ENCODE measurements at places on chromosomes 7 and 10.

GRCh38 chr7:100396421-100396982, 23.2 kb downstream of the PILRA start:
- no peak for DNase-seq

- DNase-seq: peak; percentile 83
Measured at GRCh38 chr7:47704936-47705335, 123.0 kb upstream of the TNS3 start.

DNA sequence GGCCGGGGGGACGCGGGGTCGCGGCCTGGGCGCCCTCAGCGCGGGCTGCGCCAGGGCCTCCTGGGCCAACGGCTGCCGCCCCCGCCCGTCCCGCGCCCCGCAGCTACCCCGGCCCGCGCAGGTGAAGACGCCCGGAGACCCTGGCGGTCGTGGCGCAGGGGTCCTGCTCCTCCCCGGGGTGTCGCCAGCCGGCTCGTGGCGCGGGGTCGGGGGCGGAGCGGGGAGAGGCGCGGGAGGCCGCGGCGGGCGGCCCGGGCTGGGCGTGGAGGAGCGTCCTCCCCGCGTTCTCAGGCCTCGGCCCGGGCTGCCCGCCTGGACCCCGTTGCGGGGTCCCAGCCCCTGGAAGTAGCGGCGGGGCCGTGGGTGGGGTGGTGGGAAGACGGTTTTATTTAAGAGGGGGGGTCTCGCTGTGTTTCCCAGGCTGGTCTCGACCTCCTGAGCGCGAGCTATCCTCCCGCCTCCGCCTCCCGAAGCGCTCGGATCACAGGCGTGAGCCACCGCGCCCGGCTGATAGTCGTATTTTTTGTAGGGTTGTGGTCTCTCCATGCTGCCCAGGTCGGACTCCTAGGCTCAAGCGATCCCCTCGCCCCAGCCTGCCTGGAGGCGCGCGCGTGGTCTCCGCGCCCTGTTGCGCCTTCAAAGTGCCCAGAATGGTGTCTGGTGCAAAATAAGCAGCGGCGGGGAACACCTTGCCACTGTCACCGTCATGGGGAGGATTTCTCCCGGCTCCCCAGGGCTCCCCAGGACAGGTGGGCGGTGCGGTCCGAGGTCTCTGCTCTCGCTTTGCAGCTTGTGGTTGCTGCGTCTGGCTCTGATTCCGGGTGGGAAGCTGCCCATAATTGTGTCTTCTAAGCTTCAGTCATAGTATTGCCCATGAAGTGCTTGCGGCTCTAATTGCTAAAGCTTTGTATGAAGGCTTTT, 15.3 kb upstream of the SUN1 start:
- no peak for DNase-seq

DNA sequence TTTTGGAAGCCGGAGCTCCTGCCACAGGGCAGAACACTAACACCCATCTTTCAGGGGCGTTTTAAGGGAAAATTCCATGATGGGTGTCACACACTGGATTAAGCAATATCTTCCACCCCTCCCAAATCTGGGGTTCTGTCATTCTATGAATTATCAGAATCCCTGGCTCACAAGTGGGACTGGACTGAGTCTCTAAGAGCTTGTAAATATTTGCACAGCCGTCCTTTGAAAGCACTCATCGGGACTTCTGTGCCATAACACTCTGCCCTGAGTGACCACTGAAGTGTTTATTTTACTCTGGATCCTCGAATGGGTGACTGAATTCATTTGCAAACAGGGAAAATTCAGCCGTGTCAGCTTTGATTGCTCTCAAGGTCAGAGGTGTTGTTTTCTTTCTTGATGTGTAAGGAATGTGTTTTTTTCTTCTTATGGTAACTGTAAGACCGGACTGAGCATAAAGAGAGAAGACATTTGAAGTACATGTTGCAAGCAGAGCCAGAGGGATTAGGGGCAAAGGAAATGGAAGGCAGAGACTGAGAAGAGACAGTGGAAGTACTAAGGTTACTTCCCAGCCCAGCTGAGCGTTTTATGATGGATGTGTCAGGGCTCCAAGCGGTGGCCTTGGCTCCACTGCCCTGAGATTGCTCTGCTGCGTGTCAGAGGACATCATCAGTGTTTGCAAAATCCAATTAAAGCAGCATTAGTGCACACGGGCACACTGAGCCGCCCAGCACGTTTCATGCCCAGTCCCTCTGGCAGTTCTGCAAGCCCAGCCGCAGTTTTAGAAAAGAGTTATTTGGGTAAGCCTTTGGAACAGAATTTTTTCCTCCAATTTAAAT, 17.7 kb upstream of the GTPBP4 start:
- no peak for DNase-seq

DNA sequence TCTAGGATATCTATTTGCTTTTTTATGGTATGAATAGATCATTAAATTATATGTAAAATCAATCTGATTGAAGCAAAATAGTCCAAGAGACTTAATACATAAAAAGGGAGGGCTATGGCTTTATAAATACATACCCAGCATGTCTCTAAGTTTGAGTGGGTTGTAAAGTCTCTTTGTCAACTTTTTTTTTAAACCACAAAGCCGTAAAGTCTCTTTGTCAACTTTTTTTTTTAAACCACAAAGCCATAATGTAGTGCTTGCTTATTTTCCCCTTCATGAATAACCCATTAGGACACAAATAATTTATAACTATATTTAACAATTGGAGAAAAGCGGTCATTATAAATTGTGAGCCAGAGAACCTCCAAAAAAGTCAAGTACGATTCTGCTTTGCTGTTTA, 5.7 kb downstream of the HECTD2 start:
- no peak for DNase-seq

DNA sequence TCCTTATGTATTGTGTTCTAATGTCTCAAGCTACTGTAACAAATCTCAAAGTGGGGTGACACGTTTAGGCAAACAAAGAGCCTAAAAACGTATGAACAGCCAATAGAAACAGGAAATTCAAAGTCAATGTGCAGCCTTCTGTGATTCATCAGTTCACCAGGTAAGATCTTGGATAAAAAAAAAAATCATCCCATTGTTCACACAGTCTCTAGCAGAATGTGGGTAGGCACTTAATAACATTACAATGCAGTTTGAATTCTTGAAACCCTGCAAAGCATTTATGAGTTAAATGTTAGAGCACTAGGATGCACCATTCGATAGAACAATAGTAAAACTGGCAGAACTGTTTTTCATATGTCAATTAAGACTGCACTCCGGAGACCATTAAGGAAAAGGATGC, 88.2 kb upstream of the HDAC9 start:
- no peak for DNase-seq

- DNase-seq: no peak
Measured at GRCh38 chr7:109479388-109479787, 909.7 kb downstream of the DNAJB9 start.
